Left forelimb (tissue), 1 donor: ENCODE measurements at places on chromosomes 2 and 18.

DNA sequence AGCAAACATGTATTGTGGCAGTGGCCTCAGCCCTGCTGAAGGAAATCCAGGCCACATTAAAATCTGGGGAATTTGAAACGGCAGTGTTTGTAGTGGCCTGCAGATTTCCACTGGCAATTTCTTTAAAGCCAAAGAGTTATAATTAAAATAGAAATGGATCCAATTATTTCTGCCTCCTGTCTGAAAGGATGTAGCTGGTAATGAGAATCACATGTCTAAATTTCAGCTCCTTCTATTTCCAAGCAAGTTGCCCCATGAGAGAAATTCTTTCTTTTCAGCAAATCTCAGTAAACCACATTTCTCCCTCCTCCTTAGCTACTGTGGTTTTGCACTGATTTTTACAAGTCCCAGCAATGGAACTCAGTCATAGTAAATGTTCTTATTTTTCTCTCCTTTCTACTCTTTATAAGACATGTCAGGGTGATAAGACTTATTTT lies 55.4 kb upstream of the ZNF396 start:
- DNase-seq: no peak

- no peak for DNase-seq
Observed at GRCh38 chr2:67776276-67776675, 286.5 kb downstream of the C1D start.

- DNase-seq: no peak
Observed at GRCh38 chr18:61752973-61753372, 139.8 kb downstream of the RNF152 start.

GRCh38 chr2:231687133-231687852 lies 21.0 kb upstream of the PTMA start:
- DNase-seq: peak; percentile 70

GRCh38 chr18:74982946-74983635 lies 225.8 kb downstream of the PTGR3 start:
- no peak for DNase-seq

- no peak for DNase-seq
Observed at GRCh38 chr2:120237491-120237902, 14.3 kb upstream of the TMEM185B start.

DNA sequence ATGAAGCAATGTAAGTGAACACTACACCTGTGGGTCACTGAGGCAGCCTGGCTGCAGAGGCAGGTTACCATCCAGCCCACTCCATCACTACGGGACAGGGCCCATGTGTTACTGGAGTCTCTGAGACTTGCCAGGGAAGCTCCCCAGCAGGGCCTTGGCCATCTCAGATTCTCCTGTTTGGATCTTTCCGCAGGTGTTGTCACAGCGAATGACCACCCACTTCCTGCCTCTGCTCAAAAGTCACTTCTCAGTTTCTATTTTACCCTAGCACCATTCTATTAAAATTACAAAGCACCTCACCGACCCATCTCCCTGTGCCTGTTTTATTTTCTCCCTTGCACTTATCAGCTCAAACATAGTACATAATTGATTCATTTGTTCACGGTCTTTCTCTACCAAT lies 34.5 kb upstream of the L3MBTL4 start:
- no peak for DNase-seq

- no peak for DNase-seq
Observed at GRCh38 chr2:20231159-20231558, 6.2 kb upstream of the SDC1 start.

- no peak for DNase-seq
Observed at GRCh38 chr18:49169037-49169521, 218.3 kb upstream of the SMAD7 start.

DNA sequence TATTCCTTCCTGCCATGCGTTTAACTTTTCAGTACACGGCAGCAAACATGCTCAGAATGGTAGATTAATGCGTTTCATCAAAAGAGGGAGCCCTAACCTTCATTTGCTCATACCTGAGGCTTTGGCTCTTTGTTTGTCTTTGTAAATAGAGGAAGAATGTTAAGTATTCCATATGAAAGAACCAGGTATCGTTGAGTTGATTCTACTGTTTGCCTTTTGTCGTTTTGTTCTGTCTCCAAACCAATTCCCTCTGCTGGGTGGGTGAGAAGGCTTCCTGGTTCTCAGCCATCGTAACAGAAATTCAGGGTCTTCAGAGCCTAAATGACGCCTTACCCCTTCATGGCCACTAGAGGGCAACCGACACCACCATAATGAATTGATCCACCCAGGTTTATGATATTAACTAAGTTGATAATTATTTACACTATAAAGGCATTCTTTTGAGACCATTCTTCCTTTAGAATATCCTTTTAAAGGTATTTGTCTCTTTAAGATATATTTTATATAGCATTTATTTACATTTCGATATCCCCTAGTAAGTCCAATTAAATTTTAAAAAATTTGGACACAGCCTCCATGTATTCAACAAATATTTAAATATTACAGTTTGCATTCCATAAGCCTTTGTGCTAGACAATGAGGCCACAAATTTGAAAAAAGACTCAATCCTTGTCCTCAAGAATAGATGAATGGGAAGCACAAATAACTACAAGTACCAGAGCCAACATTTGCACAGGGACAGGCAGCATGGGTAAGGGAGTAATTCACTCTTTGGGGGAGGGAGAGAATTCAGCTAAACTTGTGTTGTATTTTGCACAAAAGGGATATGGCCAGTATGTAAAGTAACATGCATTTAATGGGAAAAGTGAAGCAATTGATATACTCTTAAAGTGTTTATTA lies 48.1 kb downstream of the TIMM21 start:
- no peak for DNase-seq

GRCh38 chr2:180991361-180991760 lies 11.0 kb downstream of the UBE2E3 start:
- no peak for DNase-seq

DNA sequence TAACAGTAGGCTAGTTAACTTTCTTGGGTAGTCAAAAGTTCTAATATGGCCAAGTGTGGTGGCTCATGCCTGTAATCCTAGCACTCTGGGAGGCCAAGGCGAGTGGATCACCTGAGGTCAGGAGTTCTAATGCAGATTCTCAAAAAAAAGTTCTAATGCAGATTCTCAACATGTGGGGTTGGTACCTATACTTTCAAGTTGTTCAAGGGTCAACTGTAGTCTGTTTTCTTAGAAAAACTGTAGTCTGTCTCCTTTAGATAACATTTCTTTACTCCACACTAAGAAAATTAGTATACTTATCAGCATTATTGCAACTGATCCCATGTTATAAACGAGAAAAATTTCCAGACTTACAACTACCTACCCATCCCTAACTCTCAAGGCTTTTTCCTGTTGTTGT lies 16.6 kb downstream of the INO80D start:
- DNase-seq: no peak

DNA sequence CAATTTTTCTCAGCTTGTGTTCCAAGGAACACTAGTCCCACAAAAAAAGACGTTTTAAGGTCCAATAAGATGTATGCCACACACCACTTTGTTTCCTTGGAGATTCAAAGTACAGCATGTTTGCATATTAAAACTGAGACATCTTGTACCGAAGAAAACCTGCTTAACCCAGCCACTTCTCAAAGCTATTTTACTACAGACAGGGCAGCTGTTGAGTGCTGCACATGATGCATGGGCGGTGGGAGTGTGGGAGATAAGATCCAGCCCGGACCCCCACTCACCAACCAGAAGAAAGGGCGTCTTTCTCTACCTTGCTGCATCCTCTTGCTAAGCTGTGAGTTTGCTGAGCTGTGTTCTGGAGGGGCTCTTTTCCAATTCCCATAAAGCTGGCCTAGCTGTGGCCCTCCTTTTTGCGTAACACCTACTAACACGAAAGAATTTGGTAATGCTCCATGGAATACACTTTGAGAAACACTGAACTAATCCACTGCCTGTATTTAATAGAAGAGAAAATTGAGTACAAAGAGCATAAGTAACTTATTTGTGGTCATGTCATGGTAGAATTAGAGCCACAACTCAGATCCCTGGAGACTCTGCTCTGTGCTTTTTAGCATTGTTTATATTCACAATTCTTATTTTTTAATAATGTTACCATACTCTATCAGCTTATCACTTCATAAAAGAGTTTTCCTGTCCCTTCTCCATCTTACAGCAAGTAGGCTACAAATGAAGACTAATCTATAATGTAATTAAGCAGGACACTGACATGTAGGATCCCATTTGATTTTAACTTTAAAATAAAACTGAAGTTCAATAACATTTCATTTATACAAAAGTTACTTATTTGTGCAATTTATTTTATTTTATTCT lies 90.0 kb downstream of the PLEKHM3 start:
- DNase-seq: no peak

GRCh38 chr18:75222407-75222806 lies 11.8 kb downstream of the TSHZ1 start:
- DNase-seq: no peak

DNA sequence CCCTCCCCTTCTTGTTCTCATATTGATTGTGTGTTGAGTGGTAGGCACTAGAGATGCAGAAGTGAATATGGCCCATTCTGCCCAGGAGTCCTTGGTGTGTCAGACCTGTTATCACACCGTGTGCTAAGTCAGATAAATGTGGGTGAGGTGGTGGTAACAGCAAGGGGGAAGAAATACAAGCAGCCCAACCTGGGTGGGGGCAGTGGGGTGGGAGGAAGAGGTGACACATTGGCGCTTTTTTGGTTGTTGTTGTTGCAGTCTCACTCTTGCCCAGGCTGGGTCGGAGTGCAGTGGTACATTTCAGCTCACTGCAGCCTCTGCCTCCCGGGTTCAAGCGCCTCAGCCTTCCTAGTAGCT lies 12.8 kb downstream of the B3GNT2 start:
- no peak for DNase-seq

DNA sequence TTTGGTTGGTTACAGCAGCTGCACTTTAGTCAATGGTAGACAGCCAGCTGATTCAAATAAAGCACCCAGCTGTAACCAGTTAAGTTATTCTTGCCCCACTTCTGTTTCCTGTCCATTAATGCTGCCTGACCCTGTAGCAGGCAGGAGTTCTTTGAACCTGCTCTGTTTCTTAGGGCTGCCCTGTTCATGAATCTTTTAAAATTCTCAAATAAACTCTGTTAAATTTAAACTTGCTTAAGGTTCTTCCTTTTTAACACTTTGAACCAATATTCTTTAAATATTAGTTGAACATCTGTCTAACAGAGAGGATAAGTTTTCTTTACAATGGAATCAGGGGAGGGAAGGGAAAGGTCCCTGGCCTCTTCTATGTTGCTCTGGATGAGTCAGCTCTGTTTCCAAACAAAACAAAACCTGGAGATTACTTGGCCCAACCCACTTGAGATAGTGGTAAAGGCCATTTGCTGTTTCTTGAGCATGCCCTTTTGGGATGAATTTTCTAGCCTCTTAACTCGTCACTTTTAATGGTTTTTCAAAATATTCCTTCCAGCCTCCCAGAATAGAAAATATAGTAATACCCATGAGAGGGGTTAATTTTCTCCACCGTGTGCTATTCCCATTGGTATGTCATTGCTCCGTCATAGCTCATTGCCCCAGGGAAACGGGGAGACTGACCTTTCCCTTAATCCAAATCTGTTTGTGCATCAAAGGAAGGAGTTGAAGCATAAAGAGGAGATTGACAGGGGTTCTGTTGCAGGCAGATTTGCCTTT lies 112.1 kb upstream of the FHL2 start:
- no peak for DNase-seq

DNA sequence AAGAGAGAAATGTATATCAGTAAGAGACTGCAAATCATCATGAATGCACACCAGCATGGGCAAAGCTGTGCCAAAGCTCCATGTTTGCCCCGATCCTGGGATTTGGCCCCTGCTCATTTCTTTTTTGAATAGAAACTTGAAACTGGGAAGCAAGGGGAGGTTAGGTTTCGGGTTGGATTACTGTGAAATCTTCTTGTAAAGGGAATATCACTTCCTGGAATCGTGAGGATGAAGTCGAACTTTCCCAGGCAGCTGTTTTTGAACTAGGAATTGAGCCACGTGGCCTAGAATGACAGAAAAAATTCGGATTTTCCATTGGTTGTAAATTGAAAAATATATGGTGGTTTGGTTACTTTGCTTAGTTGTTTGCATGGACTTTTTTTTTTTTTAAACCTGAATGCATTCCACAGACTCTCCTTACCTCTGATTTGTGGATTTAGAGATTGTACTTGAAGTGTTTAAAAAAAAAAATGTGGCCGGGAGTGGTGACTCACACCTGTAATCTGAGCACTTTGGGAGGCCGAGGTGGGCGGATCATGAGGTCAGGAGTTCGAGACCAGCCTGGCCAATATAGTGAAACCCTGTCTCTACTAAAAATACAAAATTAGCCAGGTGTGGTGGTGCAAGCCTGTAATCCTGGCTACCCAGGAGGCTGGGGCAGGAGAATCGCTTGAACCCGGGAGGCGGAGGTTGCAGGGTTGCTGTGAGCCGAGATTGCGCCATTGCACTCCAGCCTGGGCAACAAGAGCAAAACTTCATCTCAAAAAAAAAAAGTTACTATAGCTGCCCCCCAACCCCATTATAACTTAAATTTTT lies 32.1 kb downstream of the GRHL1 start:
- DNase-seq: no peak

- no peak for DNase-seq
Observed at GRCh38 chr18:29373000-29373399, 1196.1 kb upstream of the CDH2 start.

DNA sequence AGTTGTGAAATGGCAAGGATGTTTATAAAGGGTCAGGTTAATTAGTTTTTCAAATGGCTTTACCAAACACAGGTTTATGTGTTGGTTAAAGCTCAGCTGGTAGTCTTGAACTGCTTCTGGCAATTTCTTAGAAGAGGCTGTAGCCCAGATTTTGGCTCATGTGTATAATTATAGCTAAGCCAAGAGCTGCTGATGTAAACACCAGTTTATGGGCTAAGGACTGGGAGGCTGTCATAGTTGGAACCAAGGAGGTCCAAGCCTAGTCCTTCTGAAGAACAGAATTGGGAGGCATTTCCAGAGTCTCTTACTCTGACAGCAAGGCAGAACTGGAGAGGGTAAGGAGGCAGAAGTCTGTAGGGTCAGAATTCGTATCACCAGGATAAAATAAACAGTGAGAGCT lies 25.4 kb downstream of the UBE2E3 start:
- no peak for DNase-seq

DNA sequence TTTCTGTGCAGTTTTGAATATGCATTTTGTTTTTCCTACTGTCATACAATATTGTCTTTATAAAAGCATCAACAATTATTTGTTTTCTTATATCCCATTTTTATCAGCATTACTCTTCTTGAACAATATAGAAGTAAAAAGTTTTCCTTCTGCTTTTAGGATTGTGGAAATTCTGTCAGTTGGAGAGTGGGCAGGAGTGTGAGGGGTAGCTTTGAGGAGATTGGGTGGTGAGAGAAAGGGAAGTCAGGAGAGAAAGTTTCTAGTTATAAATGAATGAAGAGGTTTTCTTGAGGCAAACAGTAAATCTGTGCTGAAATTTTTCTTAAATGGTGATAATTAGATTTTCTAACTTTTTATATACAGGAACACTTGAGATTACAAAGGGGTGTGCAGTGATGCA lies 151.7 kb upstream of the NOSTRIN start:
- no peak for DNase-seq

DNA sequence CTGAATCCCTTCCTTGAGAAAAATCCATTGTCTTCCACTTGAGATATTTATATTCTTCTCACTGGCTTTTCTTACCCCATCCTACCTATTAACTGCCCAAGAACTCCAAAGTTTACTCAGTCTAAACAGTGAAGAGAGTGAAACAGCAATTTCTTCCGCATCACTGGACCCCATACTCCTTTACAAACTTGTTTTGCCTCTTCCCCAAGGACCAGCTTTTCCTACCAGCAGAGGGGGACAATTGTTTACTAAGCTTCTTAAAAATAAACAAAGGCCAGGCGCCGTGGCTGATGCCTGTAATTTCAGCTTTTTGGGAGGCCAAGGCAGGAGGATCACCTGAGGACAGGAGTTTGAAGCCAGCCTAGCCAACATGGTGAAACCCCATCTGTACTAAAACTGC lies 52.0 kb downstream of the LRATD1 start:
- DNase-seq: no peak
